ENCODE measurements at places on chromosomes 6 and 20.

DNA sequence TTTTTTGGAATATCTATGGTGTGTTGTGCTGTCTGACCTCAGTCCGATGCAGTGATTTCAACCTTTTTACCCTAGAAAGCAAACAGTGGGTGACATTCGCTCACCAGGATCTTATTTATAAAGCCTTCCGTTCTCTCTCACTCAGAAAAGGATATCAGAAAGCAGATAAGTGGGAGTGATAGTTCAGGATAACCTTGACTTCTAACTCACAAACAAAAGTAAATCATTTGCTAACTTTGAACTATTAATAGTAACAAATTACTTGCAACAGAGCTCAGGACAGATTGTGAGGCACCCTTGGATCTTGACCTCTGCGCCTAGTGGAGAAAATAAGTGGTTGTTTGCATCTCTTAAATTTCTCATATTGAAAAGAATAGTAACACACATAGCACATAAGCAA lies 637.1 kb upstream of the CITED2 start:
- DNase-seq, result no peak

GRCh38 chr6:166003569-166003968 lies 164.1 kb downstream of the TBXT start:
- no peak for DNase-seq

DNA sequence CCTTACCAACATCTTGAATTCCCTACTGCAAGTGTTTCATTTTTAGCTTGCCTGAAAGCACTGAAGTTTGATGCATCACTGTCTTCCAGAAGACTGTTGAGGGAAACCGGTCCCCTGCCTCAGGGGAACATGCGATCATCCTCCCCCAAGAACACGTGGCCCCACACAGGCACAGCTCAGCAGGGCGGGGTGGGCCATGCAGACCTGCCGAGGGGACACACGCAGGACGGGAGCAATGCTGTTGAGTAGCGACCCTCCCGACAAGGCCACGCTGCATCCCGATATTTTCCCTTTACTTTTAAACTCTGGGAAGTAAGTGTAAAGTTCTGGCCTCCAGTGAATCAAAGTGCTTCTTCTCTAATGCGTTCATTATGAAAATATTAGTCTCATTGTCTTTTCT lies 59.3 kb upstream of the XRN2 start:
- DNase-seq, result no peak

DNA sequence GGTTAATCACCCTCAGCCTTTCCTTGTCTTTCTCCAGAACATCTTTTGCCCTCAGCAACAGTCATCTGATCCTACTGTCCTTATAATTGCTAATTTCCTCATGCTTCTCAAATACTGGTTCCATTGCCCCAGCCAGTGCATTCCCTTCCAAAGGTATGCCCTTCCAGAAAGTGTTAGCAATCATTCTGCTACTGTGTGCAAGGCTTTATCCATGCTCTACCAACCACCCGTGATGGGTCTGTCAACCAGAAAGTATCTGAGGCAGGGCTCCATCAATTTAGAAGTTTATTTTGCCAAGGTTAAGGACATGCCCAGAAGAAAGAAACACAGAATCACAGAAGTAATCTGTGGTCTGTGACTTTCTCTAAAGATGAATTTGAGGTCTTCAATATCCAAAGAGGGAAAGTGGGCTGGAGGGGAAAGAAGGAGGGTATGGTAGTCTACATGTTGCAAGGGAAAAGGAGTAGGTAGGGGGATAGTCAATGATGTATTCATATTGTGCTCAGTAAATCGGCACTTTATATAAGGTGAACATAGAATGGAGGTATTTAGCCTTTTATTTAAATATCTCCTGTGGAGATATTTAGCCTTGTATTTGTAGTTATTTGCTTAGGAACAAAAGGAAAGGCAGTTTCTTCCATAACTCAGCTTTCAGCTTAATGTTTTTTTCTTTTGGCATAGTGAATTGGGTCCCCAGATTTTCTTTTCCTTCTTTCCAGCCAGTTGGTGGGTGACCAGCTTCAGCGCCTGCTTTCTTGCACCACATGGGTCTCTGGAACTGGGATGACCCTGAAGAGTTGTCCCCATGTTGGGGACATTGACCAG lies 35.2 kb upstream of the PAQR8 start:
- DNase-seq, result no peak

- DNase-seq, result no peak
Measured at GRCh38 chr20:4076033-4076432, 60.7 kb upstream of the RNF24 start.

DNA sequence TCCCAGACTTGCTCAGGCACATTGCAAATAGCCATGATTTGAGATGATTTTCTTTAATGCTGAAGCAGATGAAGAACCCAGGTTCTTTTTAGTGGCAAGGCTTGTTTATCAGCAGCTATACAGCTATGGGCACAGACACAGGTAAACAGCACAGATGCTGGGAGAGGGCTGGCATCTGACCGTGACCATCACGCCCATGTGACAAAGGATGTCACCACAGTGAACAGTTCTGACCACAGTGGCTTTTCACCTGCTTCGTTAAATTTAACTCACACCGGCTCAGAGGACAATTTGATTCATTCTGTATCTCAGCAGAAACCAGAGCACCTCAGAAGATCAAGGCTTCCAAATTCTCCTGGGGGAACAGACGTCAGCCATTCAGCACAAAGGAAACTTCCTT lies 142.6 kb downstream of the CDH26 start:
- DNase-seq, result no peak

DNA sequence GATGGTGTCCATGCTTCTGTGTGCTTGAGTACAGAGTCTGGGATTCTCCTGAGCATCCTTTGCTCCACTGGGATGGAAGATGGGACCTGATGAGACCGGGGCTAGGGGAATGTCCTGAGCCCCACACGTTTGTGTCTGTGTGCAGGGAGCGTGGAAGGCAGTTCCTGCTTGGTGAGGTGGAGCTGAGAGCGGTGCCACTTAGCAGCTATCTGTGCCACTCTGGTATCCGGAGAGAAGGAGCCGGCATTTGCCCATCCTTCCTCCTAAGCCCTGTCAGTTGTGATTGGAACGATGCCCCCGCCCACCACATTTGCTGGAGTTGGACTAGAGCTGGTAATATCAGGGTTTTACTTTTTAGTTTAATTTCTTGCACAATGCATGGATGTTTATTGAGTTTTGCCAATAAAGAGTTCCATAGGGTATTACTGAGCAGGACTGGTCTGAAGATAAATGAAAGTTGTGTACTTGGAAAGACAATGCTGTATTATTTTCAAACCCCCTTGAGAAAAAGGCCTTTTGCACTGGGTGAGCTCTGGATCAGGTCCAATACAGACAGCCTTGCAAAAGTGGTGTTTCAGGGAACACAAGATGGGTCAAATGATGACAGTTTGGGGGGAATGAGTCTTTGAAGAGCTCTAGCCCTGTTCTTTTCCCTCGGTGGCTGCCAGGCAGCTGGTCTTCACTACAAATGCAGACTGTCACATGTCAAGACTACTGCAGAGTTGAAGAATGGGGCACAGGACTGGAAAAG lies 130.8 kb downstream of the SYCP2 start:
- DNase-seq, result no peak

- DNase-seq, result no peak
Measured at GRCh38 chr20:38094373-38094891, 60.9 kb downstream of the RPRD1B start.

- DNase-seq, result no peak
Measured at GRCh38 chr6:15384901-15385300, 139.0 kb downstream of the JARID2 start.

DNA sequence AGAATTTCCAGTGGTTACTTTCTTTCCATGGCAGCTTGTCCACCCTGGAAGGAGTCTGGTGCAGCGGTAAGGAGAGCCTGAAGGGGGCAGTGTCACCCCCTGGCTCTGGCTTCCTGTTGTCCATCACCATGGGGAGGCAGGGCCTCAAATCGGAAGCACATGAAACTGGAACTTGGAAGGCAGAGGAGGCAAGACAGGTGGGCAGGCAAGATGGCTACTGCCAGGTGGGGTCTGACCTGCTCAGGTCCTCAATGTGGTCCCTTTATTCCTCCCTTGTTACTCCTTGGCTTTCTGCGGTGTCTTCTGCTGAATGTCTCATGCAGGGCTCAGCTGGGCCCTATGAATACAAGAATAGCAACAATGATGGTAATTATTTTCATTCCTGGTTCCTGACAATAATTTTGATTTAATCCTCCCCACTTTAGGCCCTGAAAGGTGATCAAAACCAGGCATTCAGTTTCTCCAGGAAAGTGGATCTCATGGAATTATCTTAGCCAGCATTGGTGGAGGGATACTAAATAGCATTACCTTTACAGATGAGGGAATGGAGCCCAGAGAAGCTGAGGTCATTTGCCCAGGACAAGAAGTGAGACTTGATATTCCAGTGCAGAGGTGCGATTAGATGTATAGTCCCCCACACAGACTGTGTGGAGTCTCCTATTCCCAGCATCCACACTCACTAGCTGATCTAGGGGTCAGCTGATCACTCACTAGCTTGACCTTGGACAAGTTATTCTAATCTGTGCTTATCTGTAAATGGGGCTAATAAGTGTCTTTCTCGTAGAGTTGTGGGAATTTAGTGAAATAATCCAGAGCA lies 17.6 kb upstream of the SNAI1 start:
- no peak for DNase-seq

DNA sequence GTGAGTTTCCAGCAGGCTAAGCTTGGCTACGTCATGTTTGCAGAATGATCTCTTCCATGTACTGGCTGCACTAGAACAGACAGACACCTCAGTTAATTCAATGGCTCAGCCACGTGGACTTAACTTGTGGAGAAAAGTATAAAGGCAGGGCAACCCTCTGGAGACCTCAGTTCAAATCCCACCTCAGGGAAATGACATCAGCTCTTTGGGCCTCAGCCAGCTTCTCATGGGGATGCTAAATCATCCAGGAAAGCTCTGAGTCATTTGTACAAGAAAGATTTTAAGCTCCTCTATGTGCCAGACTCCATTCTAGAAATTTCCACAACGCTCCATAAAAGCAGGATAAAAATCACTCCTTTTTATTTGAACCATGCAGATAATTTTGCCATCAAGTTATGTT lies 128.5 kb upstream of the SALL4 start:
- no peak for DNase-seq

GRCh38 chr20:48760403-48760983 lies 67.3 kb downstream of the PREX1 start:
- no peak for DNase-seq

DNA sequence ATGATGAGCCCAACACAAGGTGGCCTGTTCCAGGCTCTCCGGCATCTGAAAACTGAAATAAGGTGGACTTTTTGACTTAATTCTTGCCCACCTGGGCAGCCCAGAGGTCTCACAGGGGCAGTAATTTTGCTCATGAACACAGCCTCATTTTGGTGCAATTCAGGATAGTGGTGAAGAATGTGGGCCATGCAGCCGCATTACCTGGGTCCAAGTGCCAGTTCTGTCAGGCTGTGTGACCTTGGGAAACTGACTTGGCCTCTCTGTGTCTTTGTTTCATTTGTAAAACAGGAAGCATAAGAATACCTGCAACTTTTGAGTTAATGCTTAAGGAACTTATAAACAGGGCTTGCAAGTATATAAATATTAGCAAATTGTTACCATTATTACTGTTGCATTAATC lies 5.6 kb downstream of the PREX1 start:
- no peak for DNase-seq

GRCh38 chr6:106085984-106086813 lies at the start of gene PRDM1:
PRDM1 (plus strand) TSS chr6:106086336; CDS start chr6:106086554, 218 bp downstream.
- DNase-seq, result peak; percentile 82

- DNase-seq, result no peak
Measured at GRCh38 chr20:9498322-9498721, 16.1 kb upstream of the LAMP5 start.

- DNase-seq, result peak; percentile 90
Measured at GRCh38 chr6:89989742-89990141, 95.5 kb downstream of the GJA10 start.

- peak; percentile 94 for DNase-seq
Measured at GRCh38 chr20:45833030-45833882, at the start of gene SNX21. SNX21 (plus strand) TSS chr20:45833799; CDS start chr20:45833920, 121 bp downstream.

DNA sequence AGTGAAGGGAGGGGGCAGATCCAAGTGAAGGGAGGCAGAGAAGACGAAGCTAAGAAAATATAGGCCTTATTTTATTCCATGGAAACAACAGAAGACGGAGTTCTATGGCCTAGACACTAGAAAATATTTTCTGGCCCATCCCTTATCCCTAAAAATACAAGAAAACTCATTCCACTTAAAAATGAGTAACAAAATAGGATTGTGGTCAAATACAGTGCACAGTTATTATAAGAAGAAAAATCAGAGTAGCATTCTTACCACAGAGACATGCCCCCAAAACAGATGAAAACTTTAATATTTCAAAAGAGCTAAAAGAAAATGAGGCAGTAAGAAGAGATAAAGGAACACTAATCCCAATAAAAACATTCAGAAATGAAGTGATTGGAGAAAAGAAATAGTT lies 202.9 kb downstream of the GMPR start:
- DNase-seq, result no peak

- peak; percentile 22 for DNase-seq
Measured at GRCh38 chr20:8749101-8749500, 319.8 kb upstream of the PLCB4 start.

DNA sequence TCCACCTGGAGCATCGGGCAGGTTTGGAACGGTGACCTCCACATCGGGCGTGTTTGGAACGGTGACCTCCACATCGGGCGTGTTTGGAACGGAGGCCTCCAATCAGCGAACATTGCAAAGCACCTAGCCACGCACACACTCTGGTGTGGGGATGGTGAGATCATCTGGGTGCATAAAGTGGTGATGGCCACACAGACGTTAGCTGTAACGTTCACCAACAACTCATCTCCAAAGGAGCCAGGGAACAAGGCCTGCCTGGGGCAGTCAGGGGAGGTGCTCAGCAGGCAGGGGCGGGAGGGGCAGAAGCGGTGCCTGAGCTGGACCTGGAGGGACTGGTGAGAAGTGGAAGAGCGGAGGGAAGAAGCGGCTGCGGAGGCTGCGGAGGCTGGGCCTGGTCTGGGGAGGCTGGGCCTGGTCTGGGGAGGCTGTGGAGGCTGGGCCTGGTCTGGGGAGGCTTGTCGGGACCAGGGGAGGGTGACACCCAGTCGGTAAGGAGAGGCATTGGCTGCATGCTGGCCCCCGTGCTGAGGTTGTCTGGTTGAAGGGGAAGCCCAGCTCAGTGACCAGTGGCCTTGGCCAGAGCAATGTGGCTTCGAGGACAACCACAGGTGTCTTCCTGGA lies 89.9 kb downstream of the PSMB1 start:
- DNase-seq, result no peak

DNA sequence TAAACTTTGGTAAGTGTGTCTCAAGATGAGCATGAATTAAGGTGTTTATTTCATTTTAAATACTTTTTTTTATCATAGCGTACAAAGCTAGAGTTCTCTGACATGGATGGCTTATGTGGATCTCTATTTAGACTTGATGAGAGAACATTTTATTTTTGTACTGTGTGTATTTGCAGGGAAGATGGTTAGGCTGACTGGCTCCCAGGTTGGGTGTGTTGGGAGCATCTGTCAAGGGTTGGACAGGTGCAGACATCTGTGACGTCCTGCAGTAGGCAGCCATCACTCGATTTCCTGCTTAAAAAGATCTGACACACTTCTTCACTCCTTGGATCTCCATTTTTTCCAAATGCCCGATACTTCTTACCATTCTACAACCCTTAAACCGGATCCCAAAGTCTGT lies 221.9 kb upstream of the QKI start:
- no peak for DNase-seq

All from muscle of back (tissue), 13 donors.